Activated B cell treated with CpG ODN at 0.5 μM for 24 hours (primary cell): ENCODE measurements at places on chromosomes 12 and 14.

DNA sequence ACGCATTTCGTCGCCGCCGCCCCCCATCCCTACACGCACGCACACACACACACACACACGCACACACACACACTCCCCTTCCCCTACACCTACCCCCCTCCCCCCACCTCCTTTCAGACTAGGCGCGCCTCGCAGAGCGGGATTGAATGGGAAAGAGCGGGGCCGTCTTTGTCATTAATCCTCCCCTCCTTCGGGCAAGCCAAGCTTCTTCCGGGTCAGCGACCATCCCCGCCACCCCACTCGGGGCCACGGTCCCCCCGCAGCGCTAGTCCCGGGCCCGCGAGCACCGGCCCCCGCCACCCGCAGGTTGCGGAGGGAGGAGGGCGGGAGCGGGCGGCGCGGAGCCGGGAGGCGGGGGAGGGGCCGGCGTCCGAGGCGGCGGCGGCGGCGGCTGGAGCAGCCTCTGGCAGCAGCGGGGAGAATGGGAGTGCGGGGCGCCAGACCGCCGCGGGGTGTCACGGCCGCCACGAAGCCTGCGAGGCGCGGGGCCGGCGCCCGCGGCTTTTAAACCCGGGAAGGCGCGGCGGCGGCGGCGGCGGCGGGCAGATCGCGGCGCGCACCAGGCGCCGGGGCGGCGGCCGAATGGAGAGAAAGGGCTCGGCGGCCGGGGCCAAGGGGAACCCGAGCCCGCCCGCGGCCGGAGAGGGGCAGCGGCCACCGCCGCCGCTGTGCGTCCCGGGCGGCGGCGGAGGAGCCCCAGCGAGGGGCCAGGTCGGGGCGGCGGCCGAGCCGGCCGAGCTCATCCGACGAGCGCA is at the start of gene TTC9:
Gene TTC9, plus strand, starts transcription at position 369 of the 755 bp plus-strand sequence. Its CDS starts 214 bp downstream, at position 583.
- peak; percentile 52 for DNase-seq
- H3K36me3 ChIP-seq = peaks cover 17% of the 10 kb centered on the region
- H3K27ac ChIP-seq = peak within 1 kb of the TSS; percentile 97
- no peaks in the 10 kb centered on the region for H3K27me3 ChIP-seq

GRCh38 chr14:48643241-48643640 is 942.9 kb downstream of the RPS29 start:
- H3K4me1 ChIP-seq = no peaks in the 10 kb centered on the region
- DNase-seq = no peak
- no peaks in the 10 kb centered on the region for H3K27me3 ChIP-seq
- no peak overlapping the region for H3K4me3 ChIP-seq
- no peaks in the 10 kb centered on the region for H3K36me3 ChIP-seq

GRCh38 chr12:23197266-23197665 is 572.3 kb downstream of the ETNK1 start:
- H3K36me3 ChIP-seq = no peaks in the 10 kb centered on the region
- H3K27me3 ChIP-seq = peaks cover 9% of the 10 kb centered on the region
- no peak overlapping the region for H3K27ac ChIP-seq
- no peak for DNase-seq

GRCh38 chr12:109150124-109150640 is 33.8 kb downstream of the ACACB start:
- no peak overlapping the region for H3K4me3 ChIP-seq
- peaks cover 11% of the 10 kb centered on the region for H3K4me1 ChIP-seq
- H3K36me3 ChIP-seq = no peaks in the 10 kb centered on the region
- no peak overlapping the region for H3K27ac ChIP-seq

GRCh38 chr14:27427796-27428195 is 830.0 kb upstream of the NOVA1 start:
- no peak overlapping the region for H3K4me3 ChIP-seq
- DNase-seq = no peak
- no peaks in the 10 kb centered on the region for H3K27me3 ChIP-seq

DNA sequence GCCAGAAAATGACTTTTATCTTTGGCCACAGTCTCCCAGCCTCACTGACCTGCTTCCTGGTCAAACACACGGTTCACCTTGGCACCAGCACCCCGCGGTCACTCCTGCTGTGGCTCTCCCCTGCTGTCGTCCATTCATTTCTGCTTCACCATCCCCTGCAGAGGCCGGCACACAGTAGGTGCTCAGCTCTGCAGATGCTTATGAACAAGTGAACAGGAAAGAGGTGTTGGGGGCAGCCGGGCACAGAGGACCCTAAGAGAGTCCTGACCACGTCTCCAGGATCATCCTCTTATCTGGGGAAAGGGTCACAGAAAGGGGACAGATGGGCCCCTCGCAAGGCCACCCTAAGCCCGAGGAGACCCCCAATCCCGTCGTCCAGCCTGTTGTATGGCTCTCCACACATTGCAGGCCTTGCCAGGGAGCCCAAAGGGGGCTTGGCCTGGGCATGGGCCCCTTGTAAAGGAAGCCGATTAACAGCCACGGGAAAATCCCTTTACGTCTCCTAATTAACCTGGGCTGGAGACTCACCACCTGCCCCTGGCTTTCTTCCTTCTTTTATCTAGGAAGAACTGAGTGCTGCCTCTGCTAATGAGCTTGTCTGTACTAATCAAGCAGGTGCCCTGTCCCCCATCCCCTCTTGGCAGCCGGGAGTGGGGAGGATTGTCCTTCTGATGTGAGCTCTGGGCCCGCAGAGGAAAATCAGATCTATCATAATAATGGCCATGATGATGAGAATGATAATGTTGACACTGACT is 119.2 kb downstream of the AACS start:
- H3K36me3 ChIP-seq = no peaks in the 10 kb centered on the region
- peaks cover 17% of the 10 kb centered on the region for H3K4me1 ChIP-seq
- no peak overlapping the region for H3K27ac ChIP-seq
- no peak overlapping the region for H3K4me3 ChIP-seq
- H3K27me3 ChIP-seq = peaks cover 60% of the 10 kb centered on the region

- H3K27me3 ChIP-seq = peaks cover 22% of the 10 kb centered on the region
- no peaks in the 10 kb centered on the region for H3K36me3 ChIP-seq
- DNase-seq = no peak
- no peaks in the 10 kb centered on the region for H3K4me1 ChIP-seq
- no peak overlapping the region for H3K4me3 ChIP-seq
- H3K27ac ChIP-seq = no peak overlapping the region
Measured at GRCh38 chr12:130932061-130932930, 21.4 kb upstream of the ADGRD1 start.

DNA sequence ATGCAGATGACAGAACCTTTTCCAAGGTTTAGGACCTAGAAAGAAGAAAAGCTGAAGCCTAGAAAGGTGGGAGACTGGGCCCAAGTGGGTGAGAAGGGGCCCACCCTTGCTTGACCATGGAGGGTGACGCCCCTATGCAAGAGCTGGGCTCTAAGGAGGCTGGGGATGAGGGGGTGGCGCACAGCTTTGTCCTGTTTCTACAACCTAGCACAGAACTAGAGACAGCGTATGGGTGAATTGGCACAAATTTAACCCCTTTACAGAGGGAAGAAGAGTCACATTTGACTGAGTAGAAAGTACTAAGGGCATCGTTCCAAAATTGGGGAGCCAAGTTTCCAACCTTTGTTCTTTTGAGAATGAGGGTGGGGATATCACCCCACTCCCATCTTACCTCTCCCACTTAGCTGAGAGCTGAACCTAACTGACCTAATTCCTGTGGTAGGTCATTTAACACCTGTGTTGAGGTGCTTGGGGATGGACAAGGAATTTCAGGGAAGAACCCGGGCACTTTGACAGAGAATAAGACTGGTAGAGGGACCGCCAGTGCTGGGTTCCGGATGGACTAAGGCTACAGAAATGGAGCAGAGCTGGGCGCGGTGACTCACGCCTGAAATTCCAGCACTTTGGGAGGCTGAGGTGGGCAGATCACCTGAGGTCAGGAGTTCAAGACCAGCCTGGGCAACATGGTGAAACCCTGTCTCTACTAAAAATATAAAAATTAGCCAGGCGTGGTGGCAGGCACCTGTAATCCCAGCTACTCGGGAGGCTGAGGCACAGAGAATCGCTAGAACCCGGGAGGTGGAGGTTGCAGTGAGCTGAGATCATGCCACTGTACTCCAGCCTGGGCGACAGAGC is 5.2 kb downstream of the NFKBIA start:
- no peaks in the 10 kb centered on the region for H3K27me3 ChIP-seq
- peak overlapping the region; percentile 84 for H3K27ac ChIP-seq
- DNase-seq = no peak
- peak overlapping the region; percentile 61 for H3K4me3 ChIP-seq
- peaks cover 59% of the 10 kb centered on the region for H3K4me1 ChIP-seq

GRCh38 chr14:68947802-68948201 is 31.3 kb downstream of the ACTN1 start:
- peaks cover 10% of the 10 kb centered on the region for H3K4me1 ChIP-seq
- H3K27me3 ChIP-seq = peaks cover 9% of the 10 kb centered on the region
- no peak overlapping the region for H3K27ac ChIP-seq
- no peaks in the 10 kb centered on the region for H3K36me3 ChIP-seq
- DNase-seq = no peak
